Hepatocyte (in vitro differentiated cells): ENCODE measurements at places on chromosomes 2 and 18. TPM values are rescaled to one million over a fixed set of nuclear protein-coding genes. Genes with fewer than 3 reads are reported as not detected.

DNA sequence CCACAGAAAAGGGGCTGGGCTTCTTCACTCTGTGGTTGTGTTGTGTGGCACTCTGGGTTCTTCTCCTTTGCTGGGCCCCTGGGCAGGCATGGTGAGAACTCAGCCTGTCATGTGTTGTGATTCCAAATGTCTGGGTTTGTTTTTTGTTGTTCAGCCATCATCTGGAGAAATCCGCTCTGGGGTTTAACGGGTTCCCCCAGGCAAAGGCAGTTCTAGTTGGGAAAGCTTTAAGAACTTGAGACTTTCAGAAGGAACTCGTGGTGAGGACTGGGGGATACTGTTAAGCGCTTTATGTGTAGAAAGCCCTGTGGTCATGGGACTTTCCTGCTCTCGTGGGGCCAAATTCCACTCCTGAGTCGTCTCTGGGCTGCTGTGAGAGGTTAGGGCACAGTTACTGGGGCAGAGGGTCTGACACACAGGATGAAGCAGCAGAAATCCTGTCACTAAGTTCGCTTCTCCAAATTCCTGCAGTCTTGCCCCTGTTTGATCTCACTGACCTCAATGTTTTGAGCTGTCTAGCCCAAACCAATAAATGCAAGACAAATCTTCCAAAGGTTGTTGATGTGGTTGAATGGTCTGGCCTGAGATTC, 87.7 kb downstream of the RAPGEF4 start:
- DNase-seq: no peak
- no peak overlapping the region for H3K27ac ChIP-seq
- H3K4me1 ChIP-seq: no peaks in the 10 kb centered on the region
- H3K27me3 ChIP-seq: no peaks in the 10 kb centered on the region
- no peaks in the 10 kb centered on the region for H3K36me3 ChIP-seq

- H3K4me1 ChIP-seq: peaks cover 46% of the 10 kb centered on the region
- no peak overlapping the region for H3K4me3 ChIP-seq
- peak overlapping the region; percentile 82 for H3K27ac ChIP-seq
- DNase-seq: no peak
Observed at GRCh38 chr18:10057401-10057893, 143.6 kb downstream of the VAPA start.

DNA sequence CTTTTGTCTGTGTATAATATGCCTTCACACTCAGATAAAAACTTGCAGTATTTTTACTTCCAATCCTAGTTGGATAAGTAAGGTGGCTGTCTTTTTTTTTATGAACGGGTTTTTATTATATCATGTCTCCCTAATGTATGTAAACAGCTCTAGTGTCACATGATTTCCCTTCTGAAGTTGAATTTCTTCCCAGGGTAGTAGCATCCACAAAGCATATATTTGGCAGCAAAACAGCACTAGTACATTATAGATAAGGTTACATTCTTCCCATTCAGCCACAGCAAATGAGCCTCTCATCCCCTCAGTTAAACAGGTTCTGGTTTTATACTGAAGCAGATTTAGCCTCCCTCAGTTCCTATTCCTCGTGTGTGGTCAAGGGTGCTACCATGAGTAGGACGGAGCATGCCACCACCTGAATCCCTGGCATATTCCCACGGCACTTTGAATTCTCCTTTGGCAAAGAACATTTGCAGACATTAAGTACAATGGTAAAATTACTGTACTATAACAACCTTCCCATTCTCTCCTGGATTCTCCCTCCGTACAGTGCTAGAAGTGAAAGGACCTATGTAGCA, 15.4 kb upstream of the DTNA start:
- no peak overlapping the region for H3K27ac ChIP-seq
- DNase-seq: no peak
- peaks cover 22% of the 10 kb centered on the region for H3K4me1 ChIP-seq
- H3K4me3 ChIP-seq: no peak overlapping the region
- H3K36me3 ChIP-seq: no peaks in the 10 kb centered on the region
- H3K27me3 ChIP-seq: no peaks in the 10 kb centered on the region

DNA sequence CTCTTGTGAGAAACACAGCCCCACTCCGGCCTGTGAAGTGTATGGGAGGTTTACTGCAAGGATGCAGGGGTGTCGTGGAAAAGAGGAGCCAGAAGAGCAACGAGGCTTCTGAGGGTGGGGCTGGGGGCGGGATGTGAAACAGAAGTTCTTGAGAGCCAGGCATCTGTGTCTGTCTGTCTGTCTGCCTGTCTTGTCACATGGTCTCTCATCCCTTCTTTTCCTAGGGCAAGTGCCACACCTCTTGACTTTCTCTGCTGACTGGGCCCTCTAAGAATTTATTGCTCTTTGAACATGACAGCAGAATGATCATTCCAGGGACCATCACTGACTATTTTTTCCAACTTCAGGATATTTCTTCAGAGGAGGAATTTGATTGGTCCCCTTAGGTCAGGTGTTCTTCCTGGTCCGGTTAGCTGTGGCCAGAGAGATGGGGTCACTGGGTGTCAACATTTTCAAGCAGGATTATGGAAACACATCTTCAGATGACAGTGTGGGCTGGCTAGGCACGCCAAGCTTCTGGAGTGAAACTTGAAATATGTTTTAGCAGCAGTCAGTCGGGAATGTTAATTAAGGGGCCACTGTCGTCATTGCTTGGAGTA, 131.0 kb downstream of the FHOD3 start:
- no peak overlapping the region for H3K27ac ChIP-seq
- no peaks in the 10 kb centered on the region for H3K4me1 ChIP-seq
- H3K27me3 ChIP-seq: no peaks in the 10 kb centered on the region
- no peaks in the 10 kb centered on the region for H3K36me3 ChIP-seq

DNA sequence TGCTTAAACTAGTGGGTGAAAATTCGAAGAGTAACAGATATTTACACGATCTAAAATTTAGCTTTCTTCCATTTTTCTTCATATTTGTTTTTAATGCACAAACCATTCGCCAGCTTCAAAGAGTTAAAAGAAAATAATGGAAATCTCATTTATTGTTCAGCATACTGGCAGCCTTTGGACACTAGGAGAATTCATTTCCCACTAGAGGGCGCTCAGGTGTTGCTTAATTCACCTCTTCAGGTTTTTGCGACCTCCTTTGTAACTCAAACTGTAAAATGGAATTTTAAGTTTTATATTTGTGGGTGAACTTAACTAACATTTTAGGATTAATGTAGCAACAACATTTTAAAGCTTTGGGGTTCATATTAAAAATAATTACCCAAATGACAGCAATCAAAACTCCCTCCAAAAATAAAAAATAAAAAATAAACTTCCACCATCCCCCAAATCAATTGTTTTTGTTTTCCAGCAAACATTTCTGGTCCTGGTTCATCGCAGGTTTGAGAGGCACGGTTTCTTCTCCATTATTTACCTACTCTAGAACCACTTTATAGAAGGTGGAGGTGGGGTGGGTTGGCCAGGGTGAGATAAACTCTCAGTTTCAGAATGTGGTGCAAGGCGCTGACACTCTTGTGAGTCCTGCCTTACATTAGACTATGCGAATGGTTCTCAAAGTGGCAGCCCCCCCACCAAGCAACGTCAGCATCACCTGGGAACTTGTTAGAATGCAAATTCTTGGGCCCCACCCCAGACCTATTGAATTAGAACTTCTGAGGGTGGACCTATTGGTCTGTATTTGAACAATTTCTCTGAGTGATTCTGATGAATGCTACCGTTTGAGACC, 24.7 kb upstream of the PNPT1 start:
- H3K4me1 ChIP-seq: peaks cover 12% of the 10 kb centered on the region
- H3K36me3 ChIP-seq: no peaks in the 10 kb centered on the region
- H3K27me3 ChIP-seq: no peaks in the 10 kb centered on the region
- no peak overlapping the region for H3K4me3 ChIP-seq

DNA sequence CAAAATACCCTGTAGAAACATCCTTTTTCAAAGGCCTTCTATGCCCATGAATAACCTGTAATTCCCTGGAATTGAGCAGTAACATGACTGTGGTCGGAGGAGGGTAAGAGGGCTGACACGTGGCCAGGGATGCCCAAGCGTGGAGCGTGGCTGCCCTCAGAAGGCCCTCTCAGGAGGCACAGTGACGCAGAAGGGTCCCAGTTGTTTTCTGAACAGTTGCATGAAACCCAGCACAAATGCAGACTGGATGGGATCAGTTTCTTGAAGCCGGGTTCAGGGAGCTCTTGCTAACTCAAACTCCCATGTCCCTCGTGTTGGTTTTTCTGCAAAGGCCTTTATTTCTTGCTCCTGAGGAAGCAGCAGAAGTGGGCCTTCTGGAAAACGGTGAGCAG, 237.0 kb downstream of the ALPK2 start:
- DNase-seq: no peak
- no peaks in the 10 kb centered on the region for H3K27me3 ChIP-seq
- no peaks in the 10 kb centered on the region for H3K36me3 ChIP-seq
- peaks cover 14% of the 10 kb centered on the region for H3K4me1 ChIP-seq
- peak overlapping the region; percentile 49 for H3K27ac ChIP-seq

DNA sequence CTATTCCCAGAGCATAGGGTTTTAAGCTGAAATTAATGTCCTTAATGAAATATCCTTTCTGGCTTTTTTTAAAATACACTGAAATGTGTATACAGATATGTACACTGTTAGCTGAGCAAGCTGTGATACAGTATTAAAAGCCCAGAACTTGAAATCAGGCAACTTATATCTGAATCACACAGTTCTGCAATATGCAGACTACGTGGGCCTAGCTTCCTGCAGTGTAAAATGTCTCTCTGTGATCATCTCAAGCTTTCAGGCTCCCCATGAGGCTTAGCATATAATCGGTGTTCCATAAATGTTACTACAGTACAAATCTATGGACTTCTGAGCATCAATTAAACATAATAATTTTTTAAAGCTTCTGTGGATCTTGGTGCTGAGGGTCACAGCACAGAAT, 8.2 kb downstream of the FBXO15 start:
- no peaks in the 10 kb centered on the region for H3K36me3 ChIP-seq
- no peaks in the 10 kb centered on the region for H3K4me1 ChIP-seq
- peaks cover 6% of the 10 kb centered on the region for H3K27me3 ChIP-seq
- H3K27ac ChIP-seq: no peak overlapping the region
- H3K4me3 ChIP-seq: no peak overlapping the region

GRCh38 chr2:72846171-72847095, 20.6 kb upstream of the EXOC6B start:
- H3K4me3 ChIP-seq: no peak overlapping the region
- DNase-seq: no peak
- no peak overlapping the region for H3K27ac ChIP-seq
- no peaks in the 10 kb centered on the region for H3K4me1 ChIP-seq

DNA sequence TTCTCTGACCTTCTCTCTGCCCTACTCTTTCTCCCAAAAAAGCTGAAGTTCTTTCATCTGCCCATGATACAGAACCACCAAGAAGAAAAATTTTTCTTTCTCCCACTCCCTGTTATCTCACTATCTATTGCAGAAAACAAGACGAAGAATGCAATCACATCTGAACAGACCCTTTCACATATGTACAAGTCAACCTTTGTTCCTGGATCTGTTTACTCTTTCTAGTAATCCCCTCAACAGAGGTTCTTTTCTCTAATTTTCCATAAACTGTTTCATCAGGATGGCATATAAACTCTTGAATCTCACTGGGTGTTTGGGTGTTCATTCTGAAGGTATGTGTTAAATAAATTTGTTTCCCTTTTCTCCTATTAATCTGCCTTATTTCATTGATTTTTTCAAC, 1262.7 kb upstream of the NRXN1 start:
- H3K4me3 ChIP-seq: no peak overlapping the region
- H3K4me1 ChIP-seq: no peaks in the 10 kb centered on the region
- no peaks in the 10 kb centered on the region for H3K36me3 ChIP-seq
- no peak overlapping the region for H3K27ac ChIP-seq
- H3K27me3 ChIP-seq: no peaks in the 10 kb centered on the region
- DNase-seq: no peak

DNA sequence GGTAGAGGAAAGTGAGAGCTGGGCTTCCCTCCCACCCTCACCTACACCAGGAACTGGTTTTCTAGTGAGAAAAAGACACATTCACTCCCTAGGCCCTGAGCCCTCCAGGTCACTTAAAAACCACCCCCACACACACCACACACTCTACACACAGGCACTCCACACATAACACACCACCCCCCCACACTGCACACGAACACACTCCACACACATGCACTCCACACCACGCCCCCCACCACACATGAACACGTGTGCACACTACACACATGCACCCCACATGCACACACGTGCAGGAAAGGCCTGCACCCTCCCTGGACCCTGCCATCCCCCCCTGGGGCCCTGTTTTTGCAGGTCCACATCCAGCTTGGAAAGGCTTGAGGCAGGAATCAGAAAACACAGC, 67.6 kb downstream of the RALBP1 start:
- H3K4me3 ChIP-seq: no peak overlapping the region
- no peak overlapping the region for H3K27ac ChIP-seq
- H3K36me3 ChIP-seq: no peaks in the 10 kb centered on the region
- H3K4me1 ChIP-seq: no peaks in the 10 kb centered on the region
- DNase-seq: no peak
- no peaks in the 10 kb centered on the region for H3K27me3 ChIP-seq

GRCh38 chr2:106109675-106110424, 84.3 kb downstream of the UXS1 start:
- no peaks in the 10 kb centered on the region for H3K4me1 ChIP-seq
- H3K36me3 ChIP-seq: no peaks in the 10 kb centered on the region
- DNase-seq: no peak
- no peaks in the 10 kb centered on the region for H3K27me3 ChIP-seq
- H3K4me3 ChIP-seq: no peak overlapping the region

DNA sequence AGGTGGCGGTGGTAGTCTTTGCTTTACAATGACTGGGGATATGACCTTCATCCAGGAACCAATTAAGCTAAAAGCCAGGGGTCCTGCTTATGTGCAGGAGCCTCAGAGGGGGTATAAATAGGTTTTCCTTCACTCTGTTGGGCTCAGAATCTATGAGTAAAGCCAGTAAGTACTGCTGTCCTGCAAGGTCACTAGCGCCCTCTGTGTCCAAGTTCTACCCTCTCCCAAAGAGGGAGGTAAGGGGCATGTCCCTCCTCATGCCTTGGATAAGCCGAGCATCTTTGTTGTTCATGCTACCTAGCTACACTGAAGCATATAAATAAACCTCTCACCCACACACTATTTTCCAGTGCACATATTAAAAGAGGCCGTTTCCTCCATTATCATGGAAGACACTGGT, 79.4 kb downstream of the SPRED2 start:
- no peak for DNase-seq
- no peaks in the 10 kb centered on the region for H3K36me3 ChIP-seq
- no peak overlapping the region for H3K27ac ChIP-seq
- no peaks in the 10 kb centered on the region for H3K27me3 ChIP-seq
- H3K4me1 ChIP-seq: peaks cover 30% of the 10 kb centered on the region

GRCh38 chr2:157150747-157151146, 106.8 kb upstream of the GALNT5 start:
- H3K4me1 ChIP-seq: peaks cover 12% of the 10 kb centered on the region
- no peaks in the 10 kb centered on the region for H3K27me3 ChIP-seq
- peak overlapping the region; percentile 22 for H3K27ac ChIP-seq
- H3K36me3 ChIP-seq: no peaks in the 10 kb centered on the region

REG3A gene
- 0.27 and 1.4 TPM in 2 replicates for polyA plus RNA-seq

SERPINB4 gene
- polyA plus RNA-seq: not detected in 2 replicates

SEPTIN10 gene
- polyA plus RNA-seq: 35.7 and 38.7 TPM in 2 replicates

MC2R gene
- polyA plus RNA-seq: not detected in 2 replicates

RGPD8 gene
- polyA plus RNA-seq: 1.0 and 1.1 TPM in 2 replicates

CD226 gene
- polyA plus RNA-seq: not detected in 2 replicates

UGT1A4 gene
- not detected in 2 replicates for polyA plus RNA-seq

ADCYAP1 gene
- polyA plus RNA-seq: 0.31 and 0.40 TPM in 2 replicates

LRRTM1 gene
- 1.9 and 2.7 TPM in 2 replicates for polyA plus RNA-seq

C2orf66 gene
- polyA plus RNA-seq: 0.47 TPM in 1 of 2 replicates, not detected in the other

IL1B gene
- polyA plus RNA-seq: 1.2 and 2.4 TPM in 2 replicates

CHRNG gene
- not detected in 2 replicates for polyA plus RNA-seq
